ENCODE measurements at places on chromosomes 6 and 20. TPM values are rescaled to one million over a fixed set of nuclear protein-coding genes. Genes with fewer than 3 reads are reported as not detected.
A peak's percentile ranks its signal among the peaks of the same experiment; 100 is the strongest.

DNA sequence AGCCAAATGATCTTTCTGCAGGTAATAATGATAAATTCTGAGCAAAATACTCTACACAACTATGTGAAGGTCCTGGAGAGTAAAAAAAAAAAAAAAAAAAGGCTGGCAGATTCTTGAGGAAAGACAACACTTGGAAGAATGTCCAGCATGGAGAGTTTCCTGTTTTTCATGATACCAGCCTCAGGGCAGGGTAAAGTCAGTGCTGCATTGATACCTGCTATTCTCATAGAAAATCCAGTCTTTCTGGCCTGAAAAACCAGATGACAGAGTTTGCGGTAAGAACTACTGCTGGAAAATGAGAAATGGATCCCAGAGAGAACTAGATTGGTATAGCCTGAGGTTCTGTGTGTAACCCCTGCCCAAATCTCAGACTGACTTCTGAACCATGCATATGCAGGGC lies 89.1 kb downstream of the AFG1L start:
- DNase-seq: no peak

DNA sequence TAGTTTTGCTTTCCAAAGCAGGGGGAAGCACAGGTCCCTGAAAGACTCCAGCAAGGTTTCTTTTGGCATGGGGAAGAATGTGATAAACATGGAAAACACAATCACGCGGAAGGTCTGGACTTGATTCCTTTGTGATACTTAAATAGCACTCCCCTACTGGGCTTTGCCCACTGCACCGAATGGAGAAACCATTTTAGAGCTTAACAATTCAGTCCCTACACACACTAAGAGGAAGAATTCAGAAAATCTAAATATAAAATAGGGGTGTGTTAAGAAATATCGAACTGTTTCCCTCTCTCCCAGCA lies 71.4 kb upstream of the NHSL1 start:
- no peak for DNase-seq

GRCh38 chr6:163008186-163008585 lies 280.4 kb downstream of the PACRG start:
- DNase-seq: no peak

DNA sequence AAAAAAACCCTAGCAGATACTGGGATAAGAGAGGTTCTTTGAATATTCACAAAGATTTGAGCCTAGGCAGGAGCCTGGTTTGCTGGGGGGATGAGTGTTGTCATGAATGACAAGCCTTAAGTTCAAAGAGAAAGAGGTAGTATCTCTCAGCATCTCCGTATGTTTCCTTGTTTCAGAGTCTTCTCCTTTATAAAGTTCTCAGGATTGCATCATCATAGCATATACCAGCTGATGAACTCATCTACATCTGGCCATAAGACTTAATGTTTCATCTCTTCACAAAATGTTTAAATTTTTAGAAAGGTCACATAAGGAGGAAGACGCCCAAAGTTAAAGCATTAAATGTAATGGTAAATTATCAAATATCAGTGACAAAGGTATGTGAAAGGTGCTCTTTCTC lies 17.1 kb downstream of the DEFB114 start:
- DNase-seq: no peak

GRCh38 chr6:168935628-168936010 lies 318.0 kb downstream of the THBS2 start:
- DNase-seq: no peak

GRCh38 chr6:126812651-126813050 lies 305.8 kb upstream of the RSPO3 start:
- DNase-seq: peak; percentile 66

DNA sequence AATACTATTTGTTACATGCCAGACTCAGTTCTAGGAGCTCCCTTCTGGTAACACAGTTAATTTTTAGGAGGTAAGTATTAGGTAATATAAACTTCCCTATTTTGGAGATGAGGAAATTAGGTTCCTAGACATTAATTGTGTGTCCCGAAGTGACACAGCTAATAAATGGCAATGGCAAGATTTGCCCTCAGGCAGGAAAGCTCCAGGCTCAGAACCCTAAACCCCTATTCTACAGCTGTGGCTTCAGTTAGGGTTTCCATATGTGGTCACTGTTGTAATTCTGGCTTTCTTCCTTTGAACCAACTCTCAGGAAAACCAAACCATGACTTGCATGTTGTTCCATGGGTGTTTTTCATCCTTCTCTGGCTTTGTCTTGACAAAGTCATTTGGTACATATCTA lies 188.2 kb downstream of the PLCB1 start:
- no peak for DNase-seq

GRCh38 chr6:129030215-129030614 lies 147.3 kb downstream of the LAMA2 start:
- no peak for DNase-seq

DNA sequence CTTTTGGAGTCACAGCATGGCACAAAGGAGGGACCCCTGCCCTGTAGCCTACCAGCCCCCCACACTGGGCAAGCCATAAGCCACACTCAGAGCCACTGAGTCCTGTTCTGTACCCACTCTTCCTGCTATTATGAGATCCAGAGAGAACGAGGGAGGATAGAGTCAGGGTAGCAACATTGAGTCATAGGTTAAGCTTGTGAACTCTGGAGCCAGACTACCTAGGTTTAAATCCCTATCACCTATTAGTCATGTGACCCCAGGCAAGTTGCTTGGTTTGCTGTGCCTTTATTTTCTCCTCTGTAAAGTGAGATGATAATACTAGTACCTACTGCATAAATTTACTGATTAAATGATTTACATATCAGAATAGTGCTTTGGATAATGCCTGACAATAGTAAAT lies 540 bp downstream of the CNBD2 start:
- no peak for DNase-seq

DNA sequence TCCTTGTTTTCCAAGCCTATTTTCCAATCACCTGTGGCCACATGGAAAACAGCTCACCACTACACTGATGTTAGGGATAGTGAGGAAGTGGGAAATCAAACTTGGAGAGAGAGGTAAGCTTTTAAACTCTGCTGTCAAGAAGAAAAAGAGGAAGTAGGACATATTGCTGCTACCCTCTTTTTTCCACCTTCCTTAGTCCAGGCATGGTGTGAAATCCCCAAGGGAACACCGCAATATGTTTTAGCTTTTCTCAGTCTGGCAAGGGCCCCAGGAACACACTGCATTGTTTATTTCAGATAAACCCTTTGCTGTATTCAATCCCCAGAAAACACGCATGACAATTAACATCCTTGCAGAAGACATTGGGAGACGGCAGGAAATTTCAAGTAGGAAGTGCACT lies 61.3 kb downstream of the HS3ST5 start:
- DNase-seq: no peak

DNA sequence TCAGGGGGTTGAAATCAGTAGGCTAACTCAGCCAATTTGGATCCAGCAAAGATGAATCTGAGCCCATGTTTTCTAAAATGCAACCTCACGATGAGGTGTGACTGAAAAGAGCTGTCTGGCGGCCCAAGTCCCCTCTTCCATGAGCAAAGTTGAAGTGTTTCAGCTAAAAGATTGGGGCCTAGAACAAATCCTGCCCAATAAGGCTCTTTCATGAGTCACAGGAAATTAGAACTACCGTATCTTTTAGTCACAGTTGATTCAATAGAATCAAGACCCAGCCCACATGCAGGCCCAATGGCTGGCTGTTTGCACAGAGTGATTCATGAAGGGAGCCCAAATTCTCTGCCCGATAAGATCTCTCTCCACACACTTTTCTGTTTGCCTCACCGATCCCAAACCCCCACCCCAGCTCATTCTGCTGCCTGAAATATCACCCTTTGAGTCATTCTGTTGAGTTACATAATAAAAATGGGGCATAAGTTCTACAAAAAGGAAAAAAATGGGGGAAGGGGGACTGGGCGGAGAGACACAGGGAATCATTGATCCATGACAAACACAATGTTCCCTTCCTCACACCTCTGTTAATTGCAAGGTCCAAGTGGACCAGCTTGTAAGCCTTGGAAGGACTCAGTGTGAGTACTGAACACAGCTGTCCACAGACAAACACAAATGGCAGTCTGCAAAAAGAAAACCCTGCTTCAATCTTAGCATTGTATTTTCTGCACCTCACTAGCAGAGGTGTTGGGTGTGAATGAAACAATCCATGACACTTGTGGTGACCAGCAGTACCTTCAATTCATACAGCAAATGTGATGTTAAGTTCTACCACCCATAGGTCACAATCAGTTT lies 13.8 kb downstream of the FOXQ1 start:
- no peak for DNase-seq

DNA sequence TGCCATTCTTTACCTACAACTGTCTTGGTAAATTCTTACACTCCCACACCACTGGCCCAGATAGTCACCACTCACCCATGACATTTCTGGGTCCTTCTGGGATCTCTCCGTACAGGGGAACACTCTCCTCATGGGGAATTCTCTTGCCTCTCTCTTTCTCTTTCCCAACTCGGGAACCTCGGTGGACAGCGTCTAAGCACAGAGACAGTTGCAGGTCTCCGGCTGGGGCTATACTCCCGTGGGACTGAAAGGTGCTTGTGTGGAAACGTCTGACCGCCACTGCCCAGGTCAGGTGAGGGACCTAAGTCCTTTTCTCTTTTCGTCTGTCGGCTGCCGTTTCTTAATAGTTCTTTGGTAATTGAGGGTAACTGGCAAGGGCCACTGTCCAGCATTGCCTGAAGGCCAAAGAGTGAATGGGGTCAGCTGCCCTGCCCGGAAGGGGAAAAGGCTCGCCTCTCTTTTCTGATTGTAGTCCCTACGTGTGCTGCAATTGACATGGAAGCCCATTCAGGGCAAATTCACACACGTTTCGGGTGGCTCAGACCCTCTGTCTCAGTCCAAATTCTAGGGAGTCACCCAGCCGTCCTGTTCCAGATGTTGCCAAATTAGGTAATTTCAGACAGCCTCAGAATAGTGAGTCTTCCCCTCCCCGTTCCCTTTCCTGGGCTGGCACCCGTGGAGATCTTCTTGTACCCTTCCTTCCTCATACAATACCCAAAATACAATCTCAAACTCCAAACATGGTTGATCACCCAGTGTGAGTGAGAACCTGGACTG lies 31.2 kb upstream of the RIPK1 start:
- no peak for DNase-seq

DNA sequence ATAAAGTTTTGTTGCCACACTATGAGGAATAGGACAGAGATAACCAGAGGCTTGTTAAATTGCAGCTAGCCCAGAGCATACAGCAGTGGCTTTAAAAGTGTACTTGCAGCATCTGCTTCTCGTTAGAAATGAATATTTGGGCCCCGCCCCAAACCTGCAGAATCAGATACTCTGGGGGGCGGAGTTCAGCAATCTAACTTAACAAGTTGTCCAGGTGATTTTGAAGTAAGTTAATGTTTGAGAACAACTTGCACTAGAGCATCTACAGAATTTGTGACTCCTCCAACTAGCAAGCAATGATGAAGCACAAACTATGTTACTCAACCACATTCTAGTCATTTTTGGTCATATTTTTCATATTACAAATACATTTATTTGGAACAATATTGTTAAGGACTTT lies 10.6 kb upstream of the SUPT3H start:
- DNase-seq: no peak

GRCh38 chr6:48765352-48765961 lies 654.5 kb upstream of the PTCHD4 start:
- DNase-seq: peak; percentile 47

- no peak for DNase-seq
Observed at GRCh38 chr20:50484271-50484976, 25.8 kb upstream of the PTPN1 start.

DNA sequence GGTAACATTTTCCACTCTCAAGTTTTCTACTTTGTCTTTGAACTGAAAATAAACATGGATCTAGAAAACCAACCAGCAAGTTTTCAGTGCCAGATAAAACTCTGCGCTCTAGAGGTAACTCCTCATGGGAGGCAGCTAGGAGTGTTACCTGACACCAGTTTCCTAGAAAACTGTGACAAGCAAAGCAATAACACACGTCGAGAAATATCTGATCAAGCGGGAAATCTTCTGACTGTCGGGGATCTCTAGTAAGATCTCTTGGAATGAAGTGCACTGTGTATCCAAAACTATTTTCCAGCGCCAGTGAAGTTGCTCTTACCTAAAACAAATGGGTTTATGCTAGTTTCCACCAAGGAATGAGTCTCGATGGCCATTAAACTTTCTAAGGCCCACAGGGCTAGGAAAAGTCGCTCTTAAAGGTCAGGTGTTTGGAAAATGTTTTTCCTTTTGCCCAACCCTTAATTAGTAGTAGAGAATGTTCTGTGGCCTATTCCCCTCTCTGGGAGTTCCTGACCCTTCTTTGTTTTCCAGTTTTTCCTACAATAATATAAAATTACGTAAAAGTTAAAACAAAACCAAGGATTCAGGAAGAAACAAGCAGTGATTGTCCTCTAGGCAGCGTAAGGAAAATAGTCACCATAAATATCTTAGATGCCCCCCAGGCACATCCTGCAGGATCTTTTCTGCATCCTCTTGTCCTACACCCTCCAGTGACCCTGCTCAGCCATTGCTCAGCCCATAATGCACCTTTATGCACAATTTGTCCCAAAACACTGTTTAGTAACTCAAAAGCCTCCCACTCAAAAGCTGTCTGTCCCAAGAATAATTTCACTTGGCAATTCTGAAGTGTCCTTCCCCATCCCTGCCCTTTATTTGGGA lies 137.7 kb upstream of the AKAP12 start:
- DNase-seq: no peak

- DNase-seq: no peak
Observed at GRCh38 chr6:3843379-3844096, 5.6 kb upstream of the FAM50B start.

DNA sequence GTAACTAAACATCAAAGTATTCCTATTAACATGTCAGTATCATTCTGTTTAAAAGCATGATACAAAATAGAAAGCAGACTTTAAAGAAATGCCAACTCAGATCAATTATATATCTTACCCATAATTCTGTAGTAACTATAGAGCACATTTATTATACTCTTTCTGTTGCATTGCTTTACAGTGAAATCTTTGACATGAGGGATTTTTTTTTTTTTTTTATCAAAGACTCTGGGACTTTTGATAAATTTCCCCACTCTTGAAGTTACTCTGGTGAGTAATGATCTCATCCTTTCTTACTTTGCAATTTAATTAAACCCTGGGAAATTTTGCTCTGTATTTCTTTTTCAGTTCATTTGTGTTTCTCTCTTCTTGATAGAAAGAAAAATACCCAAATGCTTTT lies 17.4 kb downstream of the ADGRF4 start:
- DNase-seq: no peak

DNA sequence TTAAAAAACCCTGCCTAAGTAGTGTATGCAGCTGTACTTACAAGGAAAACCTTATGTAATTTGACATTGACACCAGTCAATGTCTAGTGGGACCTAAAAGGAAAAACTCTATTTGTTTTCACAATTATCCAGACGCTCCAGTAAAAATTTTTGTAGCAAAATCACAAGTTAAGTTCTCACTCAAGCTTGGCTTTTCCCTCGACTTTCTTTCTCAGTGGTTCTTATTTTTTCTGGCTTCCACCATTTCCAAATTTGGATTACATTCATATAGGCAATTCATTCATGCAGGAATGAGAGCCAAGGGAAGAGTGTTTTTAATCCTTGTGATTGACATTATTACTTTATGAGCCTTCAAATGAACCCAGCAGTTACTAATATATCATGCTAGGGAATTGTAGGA lies 66.0 kb upstream of the ADGRG6 start:
- no peak for DNase-seq

THBS2 gene
- polyA plus RNA-seq: 10.1 TPM

CST4 gene
- polyA plus RNA-seq: not detected

MYO6 gene
- polyA plus RNA-seq: 107 TPM

SNAI1 gene
- 15.3 TPM for polyA plus RNA-seq

HSPA12B gene
- polyA plus RNA-seq: 15.7 TPM

SMOC2 gene
- polyA plus RNA-seq: 17.7 TPM

FAM184A gene
- polyA plus RNA-seq: 12.1 TPM

MYT1 gene
- polyA plus RNA-seq: 0.61 TPM

HEY2 gene
- 7.2 TPM for polyA plus RNA-seq

ZNF165 gene
- 4.1 TPM for polyA plus RNA-seq

Measured in renal pelvis (tissue), 12 donors.